COR-L47 (cell line): ENCODE measurements at places on chromosomes 2 and 18.
A peak's percentile ranks its signal among the peaks of the same experiment; 100 is the strongest.

GRCh38 chr2:236749346-236749745 is 179.7 kb downstream of the ACKR3 start:
- DNase-seq = no peak

- no peak for DNase-seq
Measured at GRCh38 chr2:101847661-101848339, 144.0 kb upstream of the IL1R2 start.

GRCh38 chr2:127672341-127673224 is 2.7 kb downstream of the LIMS2 start:
- no peak for DNase-seq

- no peak for DNase-seq
Measured at GRCh38 chr2:166917415-166917814, 29.1 kb downstream of the XIRP2 start.

GRCh38 chr18:75527848-75528685 is 100.6 kb upstream of the SMIM21 start:
- no peak for DNase-seq

GRCh38 chr18:65769652-65770051 is 18.8 kb downstream of the CDH7 start:
- DNase-seq = no peak

- no peak for DNase-seq
Measured at GRCh38 chr18:73245345-73245744, 377.6 kb upstream of the NETO1 start.

DNA sequence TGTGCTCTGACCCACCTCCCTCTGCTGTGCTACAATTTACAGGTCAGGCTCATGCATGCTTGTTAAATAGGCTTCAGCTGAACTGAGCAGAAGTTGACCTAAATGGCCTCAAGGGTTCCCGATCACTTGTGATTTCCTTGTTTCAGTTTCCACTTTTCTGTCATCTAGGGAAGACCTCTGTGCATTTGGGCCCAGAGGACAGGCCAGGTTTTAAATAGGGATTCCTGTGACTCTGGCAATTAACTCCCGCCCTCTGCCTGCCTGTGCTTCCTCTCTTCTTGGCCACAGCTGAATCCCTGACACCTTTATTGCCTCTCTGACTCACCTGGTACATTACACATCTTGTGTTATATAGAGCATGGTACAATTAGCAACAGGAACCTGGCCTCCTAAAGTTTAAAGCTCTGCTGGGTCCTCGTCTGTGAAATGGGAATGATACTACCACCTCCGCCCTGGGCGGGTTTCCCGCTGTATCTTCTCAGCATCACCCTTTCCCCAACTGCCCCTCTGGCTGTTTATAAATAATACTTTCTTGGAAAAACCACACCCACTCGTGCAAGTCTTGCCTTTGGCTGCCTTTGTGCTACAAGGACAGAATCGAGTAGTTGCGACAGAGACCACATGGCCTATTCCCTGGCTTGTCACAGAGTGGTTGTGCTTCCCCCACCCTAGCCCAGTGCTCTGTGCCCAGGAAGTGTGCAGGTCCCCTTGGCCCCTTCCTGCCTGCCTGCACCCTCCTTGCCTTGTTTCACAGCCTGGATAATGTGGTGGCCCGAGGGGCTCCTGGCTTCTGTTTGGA is 7.9 kb downstream of the CABLES1 start:
- no peak for DNase-seq

GRCh38 chr2:68907232-68907919 is 36.2 kb upstream of the BMP10 start:
- DNase-seq = no peak

GRCh38 chr2:81195774-81196382 is 891.3 kb upstream of the LRRTM1 start:
- DNase-seq = no peak

- no peak for DNase-seq
Measured at GRCh38 chr18:23279931-23280330, 144.6 kb downstream of the CABLES1 start.

GRCh38 chr2:179349670-179350303 is 85.2 kb upstream of the SESTD1 start:
- no peak for DNase-seq

DNA sequence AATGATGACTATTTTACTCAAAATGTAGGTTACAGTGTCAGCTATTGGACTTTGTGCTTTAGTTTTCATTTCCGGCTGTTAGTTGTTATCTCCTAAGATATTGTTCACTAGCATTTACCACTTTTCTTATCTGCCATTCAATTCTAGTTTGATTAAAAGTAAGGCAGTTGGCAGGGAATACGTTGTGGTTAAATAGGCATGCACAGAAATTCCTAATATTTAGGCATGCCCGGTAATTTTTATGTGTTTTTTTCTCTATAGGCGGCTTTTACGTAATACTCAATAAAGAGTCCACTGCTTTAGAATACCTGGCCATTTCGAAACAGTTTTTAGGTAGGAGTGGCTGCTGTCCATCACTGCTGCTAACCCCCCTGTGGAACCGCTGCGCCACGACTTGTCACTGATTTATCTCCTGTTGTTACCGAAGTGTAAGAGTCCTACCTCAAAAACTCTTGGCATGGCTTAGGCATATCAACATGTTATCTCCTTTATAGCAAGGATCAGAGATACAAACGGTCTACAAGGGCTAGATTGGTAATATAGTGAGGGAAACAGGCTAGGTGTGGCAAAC is 39.5 kb downstream of the BABAM2 start:
- no peak for DNase-seq

DNA sequence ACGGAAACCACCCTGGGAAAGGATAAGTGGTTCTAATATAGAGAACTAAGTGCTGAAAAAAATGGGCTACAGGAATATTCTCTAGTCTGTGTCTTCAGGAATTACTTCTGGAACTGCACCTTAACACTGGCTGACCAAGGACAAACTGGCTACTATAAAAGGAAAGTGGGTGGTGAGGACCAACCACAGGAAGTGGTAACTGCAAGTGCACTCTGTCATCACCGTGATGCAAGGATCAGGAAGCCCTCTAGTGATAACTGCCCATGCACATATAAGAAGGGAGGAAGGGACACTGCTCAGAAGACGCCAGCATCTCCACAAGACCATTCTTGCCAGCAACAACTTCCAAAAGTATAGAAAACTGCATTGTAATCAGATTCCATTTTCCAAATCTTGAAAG is 424.4 kb upstream of the RGPD4 start:
- DNase-seq = no peak

DNA sequence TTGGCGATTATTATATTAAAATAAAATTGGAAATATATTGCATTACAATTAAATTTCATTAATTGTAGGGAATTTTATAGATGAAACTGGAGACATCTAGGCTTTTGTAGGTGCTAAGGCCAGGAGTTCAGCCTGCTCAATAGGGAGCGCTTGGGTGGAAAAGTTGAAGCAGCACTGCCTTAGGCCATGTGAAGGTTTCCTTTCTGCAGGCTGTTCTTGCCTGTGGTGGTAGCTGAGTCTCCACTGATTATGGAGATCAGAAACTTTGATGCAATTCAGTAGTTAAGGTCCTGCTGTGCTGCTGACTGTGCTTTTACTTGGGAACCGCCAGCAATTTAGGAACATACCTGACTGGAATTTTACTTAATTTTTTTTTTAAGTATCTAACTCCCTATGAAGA is 179.9 kb upstream of the BOD1L2 start:
- no peak for DNase-seq

DNA sequence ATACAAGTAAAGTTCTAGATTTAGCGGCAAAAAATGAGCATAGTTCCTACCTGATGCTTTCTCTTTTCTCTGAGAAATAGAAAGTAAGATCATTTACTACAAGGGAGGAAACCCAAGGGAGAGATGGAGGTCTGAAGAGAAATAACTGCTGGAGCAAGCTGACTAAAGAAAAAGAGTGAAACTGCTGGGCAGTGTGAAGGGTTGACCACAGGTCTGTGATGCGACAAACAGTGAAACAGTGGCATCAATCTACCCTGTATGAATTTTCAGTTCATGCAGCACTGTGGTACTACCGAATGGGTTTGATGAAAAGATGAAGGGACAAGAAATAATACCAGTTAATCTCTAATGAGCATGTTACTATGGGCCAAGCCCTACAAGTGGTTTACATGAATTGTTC is 52.2 kb downstream of the CUL3 start:
- DNase-seq = no peak

DNA sequence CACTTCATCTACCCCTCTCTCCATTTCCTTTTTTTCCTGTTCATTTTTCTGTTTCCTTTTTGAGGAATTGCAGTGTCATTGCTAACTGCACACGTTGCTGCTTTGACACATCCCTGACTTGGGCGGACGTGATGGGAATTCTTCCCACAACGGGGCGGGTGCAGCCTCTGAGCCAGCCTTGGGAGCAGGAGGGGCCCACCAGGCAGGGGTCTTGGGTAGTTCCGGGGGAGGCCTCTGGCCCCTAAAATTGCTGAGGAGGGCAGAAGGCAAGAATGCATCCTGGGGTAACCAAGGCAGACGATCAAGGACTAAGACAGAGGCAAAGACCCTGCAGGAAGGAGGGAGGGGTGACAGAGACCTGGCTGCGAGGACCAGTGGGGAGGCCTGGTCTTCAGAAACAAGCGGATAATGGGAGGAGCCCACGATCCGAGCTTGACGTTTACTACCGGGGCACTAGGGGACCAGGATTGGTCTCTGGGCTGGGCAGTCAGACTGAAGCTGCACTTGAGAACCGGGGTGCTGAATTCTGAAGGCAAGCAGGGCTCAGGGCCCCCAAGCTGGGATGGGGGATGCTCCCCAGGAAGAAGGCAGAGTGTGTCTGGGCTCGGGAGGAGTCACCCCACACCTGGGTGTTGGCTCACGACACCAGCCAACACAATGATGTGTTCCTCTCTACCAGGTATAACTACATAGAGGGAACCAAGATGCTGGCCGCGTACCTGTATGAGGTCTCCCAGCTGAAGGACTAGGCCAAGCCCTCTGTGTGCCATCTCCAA is 14.8 kb upstream of the CNDP1 start:
- DNase-seq = no peak

DNA sequence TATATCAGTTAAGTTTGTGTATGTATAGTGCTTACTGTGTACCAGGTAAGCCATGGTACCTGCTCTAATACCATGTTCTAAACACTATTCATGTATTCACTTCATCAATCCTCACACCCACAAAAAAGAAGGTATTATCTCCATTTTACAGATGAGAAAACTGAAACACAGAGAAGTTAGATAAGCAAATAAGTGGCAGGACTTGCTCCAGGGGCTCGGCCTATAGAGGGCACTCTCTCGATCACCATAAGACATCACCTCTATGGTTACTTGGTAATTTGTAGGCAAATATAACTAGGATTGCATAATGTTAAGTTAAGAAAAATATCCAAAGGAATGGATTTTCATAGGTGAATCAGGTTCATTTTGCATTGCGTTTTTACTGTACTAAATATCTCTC is 118.1 kb upstream of the FN1 start:
- DNase-seq = no peak

DNA sequence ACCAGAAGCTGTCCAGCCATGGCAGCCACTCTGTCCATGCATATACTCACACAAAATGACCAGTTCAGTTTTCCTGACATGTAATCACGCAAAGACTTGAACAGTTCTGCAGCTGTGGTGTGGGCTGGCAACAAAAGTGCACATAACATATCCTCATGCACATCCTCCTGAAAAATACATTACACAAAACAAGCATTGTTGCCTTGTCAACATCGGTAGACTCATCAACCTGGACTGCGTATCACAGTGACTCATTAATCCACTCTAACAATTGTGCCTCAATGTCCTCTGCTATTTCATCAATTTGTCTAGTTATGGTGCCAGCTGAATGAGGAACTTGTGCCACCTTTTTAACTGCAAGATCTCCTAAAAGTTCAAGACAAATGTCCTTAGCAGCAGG is 19.5 kb downstream of the RBKS start:
- DNase-seq = no peak

- no peak for DNase-seq
Measured at GRCh38 chr2:241320394-241320793, 4.7 kb downstream of the SEPTIN2 start.

GRCh38 chr2:18792226-18792629 is 202.9 kb upstream of the NT5C1B start:
- DNase-seq = no peak

DNA sequence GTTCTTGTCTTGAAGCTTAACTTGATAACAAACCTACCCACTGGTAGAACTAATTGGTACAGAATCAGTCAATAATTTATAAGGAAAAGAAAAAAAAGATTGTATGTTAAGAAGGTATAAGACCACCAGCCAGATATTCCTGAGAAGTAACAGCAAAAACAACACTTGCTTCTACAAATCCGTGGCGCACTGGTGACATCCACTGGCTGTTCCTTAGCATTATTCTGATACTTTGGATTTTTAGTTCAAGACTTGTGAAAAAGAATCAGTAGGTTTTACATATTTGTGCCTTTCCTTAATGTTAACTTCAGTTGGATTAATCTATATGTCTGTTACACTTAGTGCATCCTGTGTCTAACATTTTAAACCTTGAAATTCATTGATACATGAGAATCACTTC is 141.8 kb downstream of the GRB14 start:
- DNase-seq = peak; percentile 71

- no peak for DNase-seq
Measured at GRCh38 chr2:197170208-197170607, 140.4 kb downstream of the ANKRD44 start.

GRCh38 chr2:172972005-172972619 is 103.5 kb upstream of the MAP3K20 start:
- peak; percentile 7 for DNase-seq

GRCh38 chr2:51959696-51960095 is 927.8 kb upstream of the NRXN1 start:
- DNase-seq = no peak

- no peak for DNase-seq
Measured at GRCh38 chr2:196590286-196590685, 49.2 kb upstream of the CCDC150 start.

- DNase-seq = no peak
Measured at GRCh38 chr2:164981217-164981990, 26.1 kb upstream of the SLC38A11 start.

GRCh38 chr2:20390524-20391123 is 40.0 kb upstream of the PUM2 start:
- no peak for DNase-seq

- DNase-seq = no peak
Measured at GRCh38 chr2:217698691-217699090, 304.1 kb downstream of the TNS1 start.

DNA sequence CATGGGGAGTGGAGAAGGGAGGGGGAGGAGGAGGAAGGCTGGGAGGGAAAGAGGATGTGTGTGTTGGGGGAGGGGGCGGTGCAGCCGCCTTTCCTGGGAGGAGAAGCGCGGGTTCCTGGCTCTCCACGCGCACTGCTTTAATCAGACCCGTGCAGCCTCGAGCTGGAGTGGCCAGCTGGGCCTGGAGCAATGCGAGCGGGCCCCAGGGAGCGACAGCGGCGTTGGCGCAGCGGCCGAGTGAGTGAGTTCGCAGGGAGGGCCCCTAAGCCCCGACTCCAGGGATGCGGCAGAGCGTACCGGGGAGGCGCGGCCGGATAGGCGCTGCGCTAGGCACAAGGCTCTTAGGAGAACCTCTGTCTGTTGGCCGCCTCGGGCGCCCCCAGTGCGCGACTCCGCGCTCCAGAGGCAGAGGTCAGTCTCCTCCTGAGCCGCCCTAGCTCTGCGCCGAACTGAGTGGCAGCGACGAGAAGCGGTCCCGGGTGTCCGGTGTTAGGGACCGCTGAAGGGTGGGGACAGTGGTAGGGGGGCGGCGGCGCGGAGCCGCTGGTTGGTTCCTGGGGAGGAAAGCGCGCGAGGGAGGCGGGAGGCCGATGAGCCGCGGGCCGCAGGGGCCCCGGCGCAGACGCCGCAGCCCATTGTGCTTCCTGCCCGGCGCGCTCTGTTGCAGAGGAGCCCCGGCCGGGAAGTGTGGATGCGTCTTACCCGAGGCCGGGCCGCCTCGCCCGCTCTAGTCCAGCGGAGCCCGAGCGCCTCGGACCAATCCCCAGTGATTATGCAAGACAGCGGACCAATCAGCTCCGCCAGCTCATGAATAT is 455 bp upstream of the DLX1 start:
- peak; percentile 97 for DNase-seq

- DNase-seq = no peak
Measured at GRCh38 chr2:25301453-25302352, 40.0 kb downstream of the DNMT3A start.
